Colonic mucosa (tissue), 4 donors: ENCODE measurements at places on chromosomes 3 and 15. TPM values are rescaled to one million over a fixed set of nuclear protein-coding genes. Genes with fewer than 3 reads are reported as not detected.

- DNase-seq = peak; percentile 53
- H3K27me3 ChIP-seq = no peaks in the 10 kb centered on the region
- H3K36me3 ChIP-seq = no peaks in the 10 kb centered on the region
- no peak within 1 kb of the TSS for H3K27ac ChIP-seq
- H3K4me1 ChIP-seq = no peaks in the 10 kb centered on the region
Observed at GRCh38 chr3:126523745-126524428, at the start of gene CHST13. CHST13 (plus strand) TSS chr3:126524155; CDS start chr3:126524333, 178 bp downstream.

- no peaks in the 10 kb centered on the region for H3K36me3 ChIP-seq
- no peak overlapping the region for H3K27ac ChIP-seq
- peak; percentile 7 for DNase-seq
- H3K4me3 ChIP-seq = no peak overlapping the region
Observed at GRCh38 chr3:127195417-127195816, 2.5 kb downstream of the PRR23E start.

DNA sequence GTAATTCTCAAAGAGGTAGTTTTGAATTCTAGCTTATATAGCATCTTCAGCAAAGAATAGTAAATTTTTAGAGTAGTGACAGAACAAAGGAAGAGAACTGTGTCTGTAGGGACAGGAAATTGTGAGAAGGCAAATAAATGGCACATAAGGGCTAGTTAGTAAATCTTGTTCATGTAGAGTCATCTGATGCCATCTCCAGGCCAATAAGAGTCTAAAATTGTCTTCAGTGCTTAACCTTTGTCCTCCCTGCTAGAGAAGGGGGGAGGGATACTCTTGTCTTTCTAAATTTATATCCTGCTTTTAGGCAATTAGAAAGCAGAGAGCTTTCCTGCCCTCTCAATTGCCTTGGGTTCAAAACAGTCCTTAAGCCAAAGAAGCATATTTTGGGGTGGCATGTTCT lies 87.0 kb upstream of the DNAJC19 start:
- DNase-seq = no peak
- H3K4me1 ChIP-seq = no peaks in the 10 kb centered on the region
- H3K36me3 ChIP-seq = no peaks in the 10 kb centered on the region
- H3K27ac ChIP-seq = no peak overlapping the region
- no peaks in the 10 kb centered on the region for H3K27me3 ChIP-seq

DNA sequence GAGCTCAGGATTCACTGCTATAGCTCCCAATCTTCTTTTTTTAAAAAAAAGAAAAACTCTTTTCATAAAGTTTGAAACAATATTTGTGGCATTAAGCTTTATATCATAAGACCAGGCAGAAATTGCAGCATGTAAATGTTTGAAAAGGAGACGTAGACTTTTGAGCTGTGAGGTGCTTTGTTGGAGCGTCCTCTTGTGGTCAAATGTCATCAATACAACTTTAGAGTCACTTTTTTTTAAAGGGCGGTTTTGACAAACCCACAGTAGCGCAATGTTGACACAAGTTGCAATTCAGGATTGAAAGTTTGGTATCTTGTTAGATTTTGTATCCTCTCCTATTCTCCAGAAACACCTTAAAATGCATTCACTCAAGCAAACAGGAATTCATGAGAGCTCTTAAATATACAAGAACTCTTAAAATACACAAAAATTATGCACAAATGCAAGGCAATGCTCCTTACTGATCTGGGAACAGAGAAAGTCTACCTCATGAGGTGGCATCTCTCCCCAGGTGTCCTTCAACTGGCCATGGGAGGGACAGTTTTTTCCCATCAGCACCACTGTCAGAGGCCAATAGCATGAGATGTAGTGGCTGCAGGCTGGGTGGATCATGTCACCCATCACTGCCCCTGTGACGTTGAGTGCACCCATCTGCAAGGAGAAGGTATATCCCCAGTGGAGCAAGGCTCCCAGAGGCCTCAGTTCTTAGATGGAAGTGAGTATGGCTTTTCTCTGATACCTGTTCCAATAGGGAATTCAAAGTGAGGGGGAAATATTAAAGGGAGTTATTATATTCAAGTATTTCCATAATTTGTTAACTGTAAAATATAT lies 70.7 kb downstream of the ANXA2 start:
- H3K4me1 ChIP-seq = no peaks in the 10 kb centered on the region
- no peaks in the 10 kb centered on the region for H3K36me3 ChIP-seq
- DNase-seq = peak; percentile 29
- peaks cover 12% of the 10 kb centered on the region for H3K27me3 ChIP-seq
- no peak overlapping the region for H3K4me3 ChIP-seq
- no peak overlapping the region for H3K27ac ChIP-seq

- no peak overlapping the region for H3K27ac ChIP-seq
- no peak overlapping the region for H3K4me3 ChIP-seq
- H3K27me3 ChIP-seq = no peaks in the 10 kb centered on the region
- no peak for DNase-seq
- H3K36me3 ChIP-seq = no peaks in the 10 kb centered on the region
Observed at GRCh38 chr3:52327486-52328290, 11.6 kb downstream of the DNAH1 start.

DNA sequence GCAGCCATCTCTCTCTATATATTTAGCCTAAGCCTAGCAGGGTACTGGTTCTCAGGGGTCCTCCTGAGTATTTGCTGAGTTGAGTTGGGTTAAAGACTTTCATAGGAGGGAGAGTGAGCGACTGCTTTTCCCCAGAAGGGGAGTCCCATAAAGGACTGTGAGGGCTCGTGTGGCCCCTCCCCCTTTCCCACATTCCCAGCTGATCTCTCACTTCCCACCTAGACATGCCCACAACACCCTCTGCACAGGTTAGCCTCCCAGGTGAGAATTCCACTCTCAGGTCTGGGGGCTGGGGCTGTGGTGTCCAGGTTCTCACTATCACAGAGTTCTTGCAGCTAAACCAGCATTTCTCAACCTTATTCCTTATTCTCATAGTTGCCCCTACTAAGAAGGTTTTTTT lies 15.8 kb downstream of the EPHB1 start:
- no peak overlapping the region for H3K4me3 ChIP-seq
- H3K36me3 ChIP-seq = no peaks in the 10 kb centered on the region
- H3K27ac ChIP-seq = no peak overlapping the region
- H3K4me1 ChIP-seq = no peaks in the 10 kb centered on the region

Gene ACSBG1
- 0.58 TPM for total RNA-seq

Gene TJP1
- 70.1 TPM for total RNA-seq

Gene ESYT3
- 0.89 TPM for total RNA-seq

Gene TP63
- total RNA-seq = not detected

DNA sequence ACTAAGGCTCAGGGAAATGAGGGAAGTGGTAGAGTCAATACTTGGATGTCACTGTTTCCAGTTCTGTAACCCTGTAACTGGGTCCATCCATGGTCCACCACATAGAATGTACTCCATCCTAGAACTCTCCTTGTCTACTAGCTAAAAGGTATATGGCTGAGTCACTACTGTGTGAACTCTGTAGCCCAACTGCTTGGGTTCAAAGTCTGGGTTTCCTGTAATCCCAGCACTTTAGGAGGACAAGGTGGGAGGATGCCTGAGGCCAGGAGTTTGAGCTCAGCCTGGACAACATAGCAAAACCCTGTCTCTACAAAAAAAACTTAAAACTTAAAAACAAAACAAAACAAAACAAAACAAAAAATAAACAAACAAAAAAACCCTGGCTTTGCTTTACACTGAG lies 5.3 kb upstream of the DIS3L start:
- H3K4me1 ChIP-seq = peaks cover 4% of the 10 kb centered on the region
- no peak overlapping the region for H3K4me3 ChIP-seq
- H3K27ac ChIP-seq = no peak overlapping the region
- no peaks in the 10 kb centered on the region for H3K27me3 ChIP-seq
- H3K36me3 ChIP-seq = no peaks in the 10 kb centered on the region

GRCh38 chr15:99412082-99412481 lies 153.7 kb upstream of the MEF2A start:
- no peak overlapping the region for H3K27ac ChIP-seq
- H3K27me3 ChIP-seq = no peaks in the 10 kb centered on the region
- DNase-seq = no peak
- H3K36me3 ChIP-seq = no peaks in the 10 kb centered on the region

DNA sequence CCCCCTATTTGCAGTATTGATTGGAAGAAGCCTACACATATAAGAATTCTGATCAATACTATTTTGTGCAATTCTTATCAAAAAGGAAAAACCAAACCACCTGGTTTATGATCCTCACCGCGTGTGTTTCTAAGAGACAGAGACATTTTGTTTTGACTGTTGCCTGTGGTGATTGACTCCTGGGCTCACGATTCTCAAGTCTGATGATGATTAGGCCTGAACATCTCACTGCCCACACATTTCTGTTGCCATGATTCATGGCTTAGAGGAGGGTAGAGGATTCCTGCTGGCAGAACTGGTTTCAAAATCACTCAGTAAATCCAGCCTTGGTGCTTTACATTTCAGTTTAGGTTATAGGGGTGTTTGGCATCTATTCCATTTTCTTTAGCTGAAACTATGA lies 88.3 kb upstream of the UBE3A start:
- H3K36me3 ChIP-seq = no peaks in the 10 kb centered on the region
- no peaks in the 10 kb centered on the region for H3K4me1 ChIP-seq
- H3K4me3 ChIP-seq = no peak overlapping the region
- no peaks in the 10 kb centered on the region for H3K27me3 ChIP-seq

DNA sequence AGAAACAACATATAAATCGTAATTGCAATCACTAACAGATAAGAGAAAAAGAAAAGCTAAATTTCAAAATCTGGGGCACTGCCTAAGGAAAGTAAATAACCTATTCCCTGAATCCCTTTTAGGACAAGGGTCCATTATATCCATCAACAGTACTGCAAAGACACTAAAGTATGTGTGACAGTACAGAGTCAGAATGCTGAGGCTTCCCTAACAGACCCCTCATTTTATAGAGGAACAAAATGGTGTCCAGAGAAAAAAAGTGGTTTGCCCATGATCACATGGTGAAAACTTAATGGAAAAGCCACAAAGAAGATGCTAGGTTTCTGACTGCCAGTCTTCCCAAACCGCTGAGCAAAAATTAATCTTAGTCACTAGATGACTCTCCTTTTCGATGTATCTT lies 93.8 kb downstream of the DHX30 start:
- H3K27ac ChIP-seq = no peak overlapping the region
- no peaks in the 10 kb centered on the region for H3K27me3 ChIP-seq
- H3K4me3 ChIP-seq = no peak overlapping the region
- no peaks in the 10 kb centered on the region for H3K36me3 ChIP-seq

Gene MBNL1
- total RNA-seq = 191 TPM

DNA sequence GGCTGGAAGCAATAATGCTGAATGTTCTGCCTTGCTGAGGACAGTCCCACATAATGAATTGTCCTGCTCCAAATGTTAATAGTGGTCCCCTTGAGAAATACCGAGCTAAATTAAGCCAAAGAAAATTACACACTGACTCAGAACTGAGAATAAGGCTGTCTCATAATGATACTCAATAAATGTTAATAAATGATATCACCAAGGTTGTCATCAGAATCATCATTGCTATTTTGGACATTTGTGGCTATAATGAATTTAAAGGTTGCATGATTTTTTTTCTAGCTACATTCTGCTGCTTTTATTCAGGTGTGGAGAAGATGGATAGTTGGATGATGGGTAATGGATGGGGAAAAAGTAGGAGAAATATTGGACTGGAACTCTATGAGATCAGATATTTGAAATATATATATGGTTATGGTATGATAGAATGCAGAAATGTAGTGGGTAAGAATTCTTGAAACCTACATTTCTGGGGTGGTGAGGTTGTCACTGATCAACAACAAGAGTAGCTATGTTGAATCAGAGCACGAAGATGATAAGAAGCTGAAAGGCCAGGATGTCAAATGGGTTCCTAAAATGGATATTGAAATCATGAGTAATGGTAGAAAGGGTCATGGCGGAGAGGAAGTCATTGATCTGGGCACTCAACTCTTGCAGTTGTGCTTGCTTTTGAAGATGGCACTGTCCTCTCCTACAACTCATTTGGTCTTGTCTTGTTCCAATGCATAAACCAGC lies 12.8 kb downstream of the CHST2 start:
- H3K36me3 ChIP-seq = no peaks in the 10 kb centered on the region
- H3K27ac ChIP-seq = no peak overlapping the region
- no peak overlapping the region for H3K4me3 ChIP-seq
- no peaks in the 10 kb centered on the region for H3K27me3 ChIP-seq

DNA sequence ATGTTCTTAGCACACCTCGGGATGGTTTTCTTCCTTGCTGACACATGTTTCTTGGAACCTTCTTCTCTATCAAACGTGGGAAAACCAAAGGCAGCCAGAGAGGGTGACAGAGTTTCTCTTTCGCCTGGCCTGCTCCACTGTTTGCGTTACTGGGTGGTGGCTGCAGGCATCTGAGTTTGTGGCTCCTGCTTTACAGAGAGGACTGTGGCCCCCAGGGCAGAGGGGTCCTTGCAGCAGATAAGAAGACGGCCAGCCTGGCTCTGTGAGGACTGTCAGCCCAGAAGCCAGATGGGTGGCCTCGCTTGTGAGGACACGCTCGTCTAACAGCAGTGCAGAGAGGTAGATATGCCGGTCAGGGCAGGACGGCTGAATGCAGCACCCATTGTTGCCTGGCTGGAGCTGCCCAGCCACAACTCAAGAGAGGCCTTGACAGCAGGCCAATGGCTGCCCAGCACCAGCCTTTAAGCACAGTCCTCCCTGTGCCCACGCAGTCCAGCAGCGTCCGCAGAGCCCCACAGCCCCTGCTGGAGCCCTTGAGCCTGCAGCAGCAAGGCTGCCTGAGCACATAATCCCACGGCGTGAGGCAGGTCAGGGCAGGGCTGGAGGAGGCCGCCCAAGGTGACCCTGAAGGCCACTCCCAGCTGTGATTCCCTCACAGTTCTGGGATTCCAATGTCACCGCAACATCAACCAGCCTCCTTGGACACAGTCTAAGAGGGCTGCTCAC lies 15.0 kb upstream of the SPTBN5 start:
- DNase-seq = no peak
- no peaks in the 10 kb centered on the region for H3K4me1 ChIP-seq
- no peaks in the 10 kb centered on the region for H3K27me3 ChIP-seq
- peaks cover 8% of the 10 kb centered on the region for H3K36me3 ChIP-seq

DNA sequence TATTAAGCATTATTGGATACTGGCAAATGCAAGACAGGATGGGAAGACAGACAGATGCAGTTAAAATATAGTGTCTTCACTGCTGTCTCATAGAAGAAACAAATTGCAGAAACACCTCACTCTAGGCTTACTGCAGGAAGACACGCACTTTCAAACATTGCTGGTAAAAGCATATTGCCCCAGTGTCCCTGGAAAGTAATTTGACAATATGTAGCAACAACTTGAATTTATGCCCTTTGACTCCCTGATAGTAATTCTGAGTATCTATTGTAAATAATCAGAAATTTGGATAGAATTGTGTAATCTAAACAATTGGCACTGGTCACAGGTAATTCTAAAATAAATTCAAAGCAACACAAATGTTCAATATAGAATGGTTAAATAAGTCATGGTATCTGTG lies 62.0 kb downstream of the MSL2 start:
- no peaks in the 10 kb centered on the region for H3K27me3 ChIP-seq
- no peak overlapping the region for H3K27ac ChIP-seq
- DNase-seq = no peak
- H3K4me1 ChIP-seq = no peaks in the 10 kb centered on the region
- H3K4me3 ChIP-seq = no peak overlapping the region

DNA sequence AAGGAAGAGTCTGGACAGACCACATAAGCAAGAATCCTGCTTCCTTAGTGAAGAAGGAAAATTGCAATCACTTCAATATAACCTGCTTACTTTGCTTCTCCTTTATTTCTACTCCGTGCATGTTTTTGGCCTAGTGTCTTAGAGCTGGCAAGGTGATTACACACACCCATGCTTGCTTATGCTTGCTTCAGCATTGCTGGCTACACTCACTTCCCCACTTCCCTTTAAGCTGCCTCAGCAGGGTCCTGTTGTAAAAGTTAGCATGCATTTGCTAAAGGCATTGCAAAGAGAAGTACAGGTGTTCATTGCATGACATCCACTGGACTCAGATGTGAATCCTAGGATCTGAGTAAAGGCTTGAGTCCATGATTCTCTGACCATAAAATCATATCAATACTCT lies 47.5 kb upstream of the STT3B start:
- H3K27ac ChIP-seq = no peak overlapping the region
- no peak overlapping the region for H3K4me3 ChIP-seq
- H3K27me3 ChIP-seq = no peaks in the 10 kb centered on the region
- no peak for DNase-seq

Gene SYNM
- total RNA-seq = 108 TPM

Gene POPDC2
- 26.3 TPM for total RNA-seq
